ENCODE measurements at places on chromosomes 5 and 9. TPM values are rescaled to one million over a fixed set of nuclear protein-coding genes. Genes with fewer than 3 reads are reported as not detected.

DNA sequence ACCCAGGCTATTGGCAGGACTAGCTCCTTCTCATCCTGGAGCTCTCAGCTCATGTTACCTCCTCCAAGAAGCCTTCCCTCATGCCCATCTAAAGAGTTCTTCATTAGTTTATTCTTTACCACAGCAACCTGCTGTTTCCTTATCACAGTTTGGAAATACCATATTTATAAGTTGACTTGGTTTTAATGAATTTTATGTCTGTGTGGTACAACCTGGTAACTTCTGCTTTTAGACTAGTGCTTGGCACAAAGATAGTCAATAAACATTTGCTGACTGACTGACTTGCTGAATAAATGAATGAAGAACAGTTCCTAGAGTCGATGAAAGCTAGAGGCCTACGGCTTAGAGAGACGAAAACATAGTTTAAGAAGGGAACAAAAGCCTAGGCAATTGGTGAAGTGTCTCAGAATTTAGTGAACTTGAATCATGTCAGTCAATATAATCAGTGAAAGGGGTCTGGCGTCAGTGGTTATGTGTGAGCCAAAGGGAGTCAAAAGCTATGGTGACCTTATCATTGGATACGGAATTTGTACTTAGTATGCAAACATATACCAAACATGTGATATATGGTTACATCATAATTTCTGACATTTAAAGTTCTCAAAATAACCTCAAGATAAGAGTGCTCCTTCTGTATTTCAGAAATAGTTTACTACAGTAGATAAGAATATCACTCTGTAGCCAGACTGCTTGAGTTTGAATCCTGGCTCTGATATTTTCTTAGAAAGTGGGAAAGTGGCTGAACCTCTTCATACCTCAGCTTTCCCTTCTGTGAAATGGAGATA lies 239.5 kb downstream of the MCTP1 start:
- no peak for DNase-seq

- DNase-seq, result no peak
These were observed 700.3 kb upstream of the TYRP1 start for GRCh38 chr9:11992866-11993265.

- no peak for DNase-seq
These were observed 973 bp downstream of the PLPPR1 start for GRCh38 chr9:101029315-101030085.

- DNase-seq, result no peak
These were observed 46.0 kb upstream of the F2RL2 start for GRCh38 chr5:76669245-76669644.

GRCh38 chr5:57845025-57845424 lies 362.4 kb upstream of the ACTBL2 start:
- no peak for DNase-seq

DNA sequence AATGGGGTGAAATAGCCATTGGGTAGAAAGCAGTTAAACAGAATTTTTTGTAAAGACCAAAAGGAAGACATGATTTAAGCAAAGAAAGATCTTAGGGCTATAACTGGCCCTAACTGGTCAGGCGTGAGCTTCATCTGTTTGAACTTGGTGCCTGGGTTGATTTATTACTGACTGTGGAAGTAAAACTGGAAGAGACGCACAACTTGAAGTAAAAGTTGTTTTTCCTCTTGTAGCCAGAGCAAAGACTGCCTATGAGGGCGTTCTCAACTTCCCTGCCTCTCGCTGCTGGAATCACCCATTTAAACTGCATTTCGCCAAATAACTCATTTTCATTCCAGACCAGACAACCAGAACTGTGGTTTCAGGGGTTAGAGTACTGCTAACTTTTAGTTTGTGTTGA lies 1.5 kb downstream of the THBS4 start:
- no peak for DNase-seq

GRCh38 chr5:116440457-116441001 lies 134.1 kb downstream of the SEMA6A start:
- no peak for DNase-seq

- peak; percentile 31 for DNase-seq
These were observed 146.6 kb downstream of the SEC61B start for GRCh38 chr9:99368341-99369326.

The C9orf40 gene
- polyA plus RNA-seq, result 15.1 TPM

Measured in spinal cord (tissue), 10 donors.